Endodermal cell (in vitro differentiated cells): ENCODE measurements at places on chromosomes 11 and 22.

GRCh38 chr11:115767883-115768282 lies 263.7 kb upstream of the CADM1 start:
- no peak for DNase-seq

- peak; percentile 81 for DNase-seq
Observed at GRCh38 chr11:46248289-46249102, 29.0 kb upstream of the CREB3L1 start.

DNA sequence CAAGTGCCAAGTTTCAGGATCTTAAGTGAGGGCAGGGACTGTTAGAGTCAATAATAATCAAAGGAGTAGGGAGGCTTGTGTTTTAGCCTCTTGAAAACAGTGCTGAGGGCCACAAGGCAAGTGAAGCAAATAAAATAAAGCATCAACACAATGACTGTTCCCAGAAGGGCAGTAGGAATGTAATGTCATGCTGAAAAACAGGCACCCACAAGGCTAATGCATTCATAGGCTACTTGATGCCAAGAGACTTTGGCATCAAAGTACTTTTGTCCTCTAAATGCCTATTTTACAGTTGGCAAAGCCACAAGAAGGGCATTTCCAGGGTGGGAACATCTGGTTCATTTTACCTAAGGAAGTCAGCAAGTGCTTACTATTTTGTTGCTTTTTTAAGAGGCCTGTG lies 22.9 kb downstream of the RAB39A start:
- DNase-seq: no peak

- DNase-seq: no peak
Observed at GRCh38 chr11:2591805-2592204, 108.0 kb downstream of the KCNQ1OT1 start.

DNA sequence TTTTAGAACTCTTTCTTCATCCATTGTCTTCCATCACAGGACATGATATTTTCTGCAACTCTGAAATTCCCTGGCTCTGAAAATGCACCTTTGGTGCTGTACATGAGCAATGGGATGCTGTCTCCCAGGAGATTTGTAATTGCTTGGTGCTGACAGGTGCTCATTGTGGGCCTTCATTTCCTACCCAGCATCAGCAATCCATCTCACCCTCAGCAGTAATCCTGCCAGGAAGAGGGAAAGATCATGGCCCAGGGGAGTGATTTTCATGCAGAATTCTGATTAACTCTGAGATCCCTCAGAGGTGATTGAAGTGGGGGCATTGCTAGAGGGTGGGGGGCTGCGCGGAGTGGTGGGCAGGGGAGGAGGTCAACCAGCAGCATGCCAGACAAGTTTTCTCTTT lies 651.7 kb downstream of the NELL1 start:
- DNase-seq: no peak

GRCh38 chr11:66850588-66851238 lies 6.2 kb upstream of the LRFN4 start:
- DNase-seq: no peak

GRCh38 chr11:68127714-68128681 lies 6.8 kb upstream of the CHKA start:
- DNase-seq: peak; percentile 99

DNA sequence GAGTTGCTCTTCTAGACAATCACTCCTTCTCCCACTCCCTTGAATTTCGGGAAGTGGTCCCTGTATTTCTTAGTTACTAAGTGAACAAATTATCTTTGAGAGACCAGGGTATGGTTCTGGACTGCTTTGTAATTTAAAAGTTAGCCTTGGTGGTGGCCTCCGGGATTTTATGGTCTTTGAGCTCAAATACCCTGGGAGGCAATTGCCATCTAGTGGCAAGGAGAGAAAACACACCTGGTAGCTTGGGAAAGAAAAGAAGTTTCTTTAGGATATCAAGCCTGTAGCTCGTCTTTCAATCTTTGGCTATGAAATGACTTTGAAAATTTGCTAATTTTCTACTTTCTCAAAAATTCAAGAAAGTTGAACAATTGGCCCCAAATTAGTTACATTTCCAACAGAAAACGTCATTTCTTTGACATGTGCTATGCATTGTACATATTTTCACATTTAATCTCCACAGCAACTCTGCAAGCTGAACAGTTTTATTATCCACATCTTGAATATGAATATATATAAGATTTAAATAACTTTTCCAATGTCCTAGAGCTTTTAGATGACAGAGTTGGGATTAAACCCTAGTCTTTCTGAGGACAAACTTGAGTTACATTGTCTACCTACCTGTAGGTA lies 39.1 kb downstream of the MMP27 start:
- peak; percentile 57 for DNase-seq

DNA sequence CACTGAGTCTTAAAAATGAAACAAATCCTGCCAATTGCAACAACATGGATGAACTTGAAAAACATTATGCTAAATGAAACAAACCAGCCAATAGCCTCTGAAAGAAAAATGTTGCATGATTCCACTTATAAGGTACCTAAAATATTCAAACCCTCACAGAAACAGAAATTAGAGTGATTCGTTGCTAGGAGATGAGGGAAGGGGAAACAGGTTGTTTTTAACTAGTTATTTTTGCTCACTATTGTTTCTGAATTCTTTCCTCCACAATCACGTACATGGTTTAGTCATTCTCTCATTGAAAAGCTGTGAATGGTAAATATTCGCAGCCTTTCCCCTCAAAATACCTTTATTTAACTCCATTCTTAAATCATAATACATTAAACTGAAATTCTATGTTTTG lies 14.0 kb upstream of the TYR start:
- DNase-seq: no peak

- DNase-seq: no peak
Observed at GRCh38 chr11:102580185-102580951, 44.8 kb downstream of the MMP20 start.

DNA sequence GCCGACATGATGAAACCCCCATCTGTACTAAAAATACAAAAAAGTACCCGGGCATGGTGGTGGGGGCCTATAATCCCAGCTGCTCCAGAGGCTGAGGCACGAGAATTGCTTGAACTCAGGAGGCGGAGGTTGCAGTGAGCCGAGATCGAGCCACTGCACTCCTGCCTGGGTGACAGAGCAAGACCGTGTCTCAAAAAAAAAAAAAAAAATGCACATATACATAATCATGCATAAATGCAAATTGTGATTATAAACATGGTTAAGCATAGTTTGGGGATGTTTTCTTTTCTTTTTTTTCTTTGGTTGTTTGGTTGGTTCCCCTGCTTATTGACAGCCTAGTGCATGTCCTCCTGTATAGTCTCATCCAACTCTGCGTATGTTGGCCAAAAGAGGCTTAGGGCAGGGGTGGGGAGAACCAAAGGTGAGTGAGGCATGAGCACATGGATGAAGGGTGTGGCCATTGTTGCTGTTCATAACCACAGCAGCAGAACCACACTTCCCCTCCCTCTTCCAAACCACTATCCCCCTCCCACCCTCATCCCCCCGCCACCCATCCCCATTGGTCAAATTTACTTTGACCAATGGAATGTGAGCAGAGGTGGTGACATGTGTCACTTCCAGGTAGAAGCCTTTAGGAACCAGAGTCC lies 6.9 kb upstream of the VPS37C start:
- DNase-seq: no peak

- DNase-seq: peak; percentile 91
Observed at GRCh38 chr22:29306835-29307595, 565 bp downstream of the GAS2L1 start.

DNA sequence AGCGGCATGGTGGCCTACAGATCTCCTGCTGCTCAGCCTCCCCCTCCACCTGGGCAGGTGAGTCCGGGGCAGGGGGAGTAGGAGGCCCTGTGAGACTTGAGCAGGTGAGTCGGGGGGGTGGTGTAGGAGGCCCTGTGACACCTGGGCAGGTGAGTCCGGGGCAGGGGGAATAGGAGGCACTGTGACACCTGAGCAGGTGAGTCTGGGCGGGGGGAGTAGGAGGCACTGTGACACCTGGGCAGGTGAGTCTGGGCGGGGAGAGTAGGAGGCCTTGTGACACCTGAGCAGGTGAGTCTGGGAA lies 299.3 kb downstream of the BRD1 start:
- DNase-seq: no peak

DNA sequence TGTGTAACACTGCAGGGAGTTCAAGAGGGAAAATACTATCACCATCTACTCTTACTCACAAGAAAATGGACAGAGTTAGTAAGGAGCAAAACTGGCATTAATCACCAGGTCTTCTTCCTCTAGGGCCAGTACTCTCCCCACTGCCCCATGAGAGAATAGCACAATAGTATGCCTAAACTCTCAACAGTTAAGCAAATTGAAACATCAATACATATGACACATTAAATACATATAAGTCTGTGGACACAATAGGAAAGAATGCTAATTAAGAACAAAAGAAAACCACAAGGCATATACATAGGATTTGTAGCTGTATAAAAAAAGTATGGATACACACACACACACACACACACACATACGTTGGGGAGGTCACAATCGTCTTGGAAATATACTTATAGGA lies 197.9 kb upstream of the BDNF start:
- DNase-seq: no peak

DNA sequence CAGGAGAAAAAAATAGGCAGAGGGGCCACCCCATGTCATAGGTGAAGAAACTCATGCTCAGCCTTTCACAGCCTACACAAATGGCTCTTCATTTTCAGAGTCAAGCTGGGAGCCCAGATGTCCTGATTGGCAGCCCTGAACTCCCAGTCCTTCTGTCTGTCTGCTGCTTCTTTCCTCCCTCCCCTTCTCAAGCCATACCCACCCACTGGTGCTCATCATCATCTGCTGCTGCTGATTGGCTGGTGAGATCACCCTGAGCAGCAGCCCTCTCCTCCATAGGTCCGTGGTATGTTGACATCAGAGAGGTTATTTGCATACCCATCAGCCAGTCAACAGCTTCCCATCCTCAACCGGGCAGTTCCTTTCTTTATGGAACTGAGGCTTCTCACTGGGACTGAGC lies 46.1 kb upstream of the PRDM11 start:
- DNase-seq: peak; percentile 83

DNA sequence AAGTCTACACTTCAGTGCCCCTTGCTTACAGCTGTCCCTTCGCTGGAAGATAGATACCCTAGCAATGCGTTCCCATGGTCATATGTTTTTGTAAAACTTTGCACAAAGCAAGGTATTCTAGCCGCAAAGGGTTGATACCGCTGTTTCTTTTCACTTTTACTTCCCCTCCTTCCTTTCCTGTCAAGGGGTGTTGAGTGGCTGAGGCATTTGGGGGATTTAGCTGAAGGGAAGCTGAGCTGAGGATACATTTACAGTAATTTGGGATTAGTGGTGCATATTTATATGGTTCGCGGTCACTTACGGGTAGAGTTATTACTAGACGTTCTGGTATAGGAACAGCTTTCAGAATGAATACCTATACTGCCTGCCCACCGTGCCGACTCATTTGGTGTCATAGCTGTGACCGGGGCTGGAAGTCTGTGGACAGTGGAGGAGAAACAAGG lies 86.9 kb upstream of the WNT11 start:
- no peak for DNase-seq

DNA sequence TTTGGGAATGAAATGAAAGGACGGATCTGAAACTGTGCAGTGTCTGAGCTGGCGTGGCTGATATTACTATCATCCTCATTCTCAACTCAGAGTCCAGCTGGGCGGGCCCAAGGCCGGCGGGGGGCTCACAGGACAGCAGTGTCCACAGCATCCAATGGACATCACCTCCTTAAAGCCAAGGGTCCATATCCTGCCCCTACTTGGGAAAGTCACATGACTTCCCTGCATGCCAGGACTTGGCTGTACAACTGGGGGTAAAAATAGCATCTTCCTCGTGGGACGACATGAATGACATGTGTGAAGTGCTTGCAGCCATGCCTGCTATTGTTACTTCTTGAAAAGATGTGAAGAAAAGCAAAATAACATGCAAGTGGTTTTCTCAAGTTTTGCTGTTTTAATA lies 82.3 kb downstream of the TRMU start:
- DNase-seq: no peak

DNA sequence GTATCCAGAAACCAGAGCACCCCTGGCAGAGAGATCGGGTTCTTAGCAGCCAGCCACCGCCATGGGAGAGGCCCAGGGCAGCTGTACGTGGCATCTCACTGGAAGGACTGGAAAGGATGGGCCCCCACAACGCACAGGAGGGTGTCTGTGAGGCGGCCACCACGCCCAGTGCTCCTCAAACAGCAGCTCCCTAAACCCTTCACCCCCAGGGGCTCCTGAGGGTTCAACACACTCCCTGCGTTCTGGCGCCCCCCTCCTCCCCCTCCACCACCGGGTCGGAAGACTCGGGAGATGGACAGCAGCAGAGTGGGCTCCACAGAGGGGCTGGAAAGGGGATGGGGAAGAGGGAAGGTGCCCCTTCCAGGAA lies 1.1 kb downstream of the MAPK12 start:
- DNase-seq: no peak

DNA sequence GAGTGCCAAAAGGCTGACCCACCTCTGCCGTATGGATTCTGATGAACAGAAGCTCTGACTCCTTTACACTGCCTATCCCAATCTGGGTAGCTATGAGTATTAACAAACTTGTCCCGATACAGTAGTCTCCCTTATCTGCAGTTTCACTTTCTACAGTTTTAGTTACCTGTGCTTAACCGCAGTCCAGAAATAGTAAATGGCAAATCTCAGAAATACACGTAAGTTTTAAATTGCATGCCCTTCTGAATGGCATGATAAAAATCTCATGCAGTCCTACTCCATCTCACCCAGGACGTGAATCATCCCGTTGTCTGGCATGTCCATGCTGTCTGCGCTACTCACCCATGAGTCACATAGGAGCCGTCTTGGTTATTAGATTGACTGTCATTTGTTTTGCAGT lies 68.8 kb downstream of the SNX19 start:
- no peak for DNase-seq

- DNase-seq: no peak
Observed at GRCh38 chr22:23926561-23926960, 32.4 kb downstream of the MIF start.

- no peak for DNase-seq
Observed at GRCh38 chr22:49998718-49999062, 13.9 kb downstream of the IL17REL start.

GRCh38 chr11:102472127-102472526 lies 19.6 kb upstream of the TMEM123 start:
- DNase-seq: no peak

- no peak for DNase-seq
Observed at GRCh38 chr22:47768027-47768426, 1005.6 kb downstream of the TBC1D22A start.

DNA sequence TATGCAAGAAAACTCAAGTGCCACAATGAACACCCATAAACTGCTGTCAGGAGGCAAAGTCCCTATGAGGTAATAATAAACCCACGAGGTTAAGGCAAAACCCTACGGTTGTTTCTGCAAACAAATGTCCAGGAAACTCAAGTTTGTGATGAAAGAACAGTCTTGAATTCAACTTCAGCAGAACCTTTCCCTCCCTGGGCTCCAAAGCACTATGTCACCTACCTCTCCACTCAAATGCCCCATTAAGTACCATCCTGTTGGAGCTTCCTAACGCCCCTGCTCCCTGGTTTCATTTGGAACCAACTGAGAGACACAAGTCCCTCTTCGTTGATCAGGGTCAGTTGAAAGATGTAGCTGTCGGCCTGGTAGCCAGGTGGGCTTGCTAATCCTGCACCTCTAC lies 2.6 kb upstream of the C11orf91 start:
- no peak for DNase-seq

DNA sequence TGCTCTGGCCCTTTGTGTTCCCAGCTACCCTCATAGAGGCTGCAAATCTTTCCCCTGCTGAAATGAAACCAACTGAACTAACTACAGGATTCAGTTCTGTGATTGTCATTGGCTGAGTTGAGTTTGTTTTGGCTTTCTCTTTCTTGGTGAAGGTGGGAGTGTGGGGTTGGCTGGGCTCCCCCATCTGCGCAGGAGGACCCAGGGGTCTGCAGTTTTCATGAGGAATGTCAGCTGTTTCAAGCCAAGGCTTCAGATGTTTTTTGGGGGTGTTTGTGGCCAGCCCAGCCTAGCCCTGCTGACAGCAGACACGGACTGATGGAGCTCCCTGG lies 34.0 kb downstream of the LRP5 start:
- DNase-seq: no peak
